Progenitor cell of endocrine pancreas (in vitro differentiated cells): ENCODE measurements at places on chromosomes 3 and 15.

GRCh38 chr3:171219258-171219657, 192.7 kb upstream of the SLC2A2 start:
- no peak for DNase-seq

- no peak for DNase-seq
Measured at GRCh38 chr15:81146006-81146405, 11.9 kb downstream of the CFAP161 start.

DNA sequence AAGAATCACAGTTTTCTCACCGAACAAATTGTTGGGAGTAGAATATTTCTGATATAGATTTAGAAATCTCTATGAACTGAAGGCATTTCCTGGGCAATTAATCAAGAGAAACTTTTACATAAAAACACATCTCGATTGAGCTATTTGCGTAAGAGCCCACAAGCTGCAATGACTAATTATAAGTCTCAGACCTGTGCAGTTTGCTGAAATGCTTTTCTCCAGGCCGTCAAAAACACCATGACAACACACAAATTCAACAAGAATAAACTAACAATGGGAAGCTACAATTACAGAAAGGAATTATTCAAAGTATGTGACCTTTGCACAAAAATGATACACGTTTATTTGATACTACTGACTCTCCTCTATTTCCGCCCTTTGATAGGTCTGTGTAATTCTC, 481.2 kb upstream of the WNT5A start:
- DNase-seq, result no peak

DNA sequence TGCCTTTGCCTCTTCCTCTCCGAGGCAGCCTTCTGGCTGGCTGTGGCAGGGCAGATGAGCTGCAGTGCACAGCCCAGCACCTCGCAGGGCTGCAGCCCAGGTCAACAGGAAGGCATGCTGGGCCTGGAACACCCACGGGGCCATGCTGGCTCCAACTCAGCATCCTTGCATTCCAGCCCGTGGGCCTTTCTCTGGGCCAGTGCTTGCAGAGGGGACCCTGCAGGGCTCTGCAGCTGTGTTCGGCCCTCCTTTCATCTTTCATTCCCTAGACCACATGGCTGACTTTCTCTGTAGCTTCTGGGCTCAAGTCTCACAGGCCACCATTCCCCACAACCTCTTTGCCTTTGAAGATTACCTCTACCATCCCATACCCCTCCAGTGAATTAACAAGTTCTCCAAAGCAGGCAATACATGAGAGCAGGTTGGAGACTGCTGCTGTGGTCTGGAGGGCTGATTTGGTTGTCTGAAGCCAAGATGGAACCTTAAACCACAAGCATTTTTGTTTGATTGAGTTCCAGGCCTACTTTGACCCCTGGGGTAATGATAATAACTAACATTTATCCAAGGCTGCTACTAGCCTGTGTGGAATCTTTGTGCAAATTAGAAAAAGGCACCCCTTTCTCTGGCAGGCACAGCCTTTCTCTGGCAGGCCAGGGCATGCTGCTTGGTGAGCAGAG, 5.9 kb downstream of the FAM131A start:
- DNase-seq, result no peak

DNA sequence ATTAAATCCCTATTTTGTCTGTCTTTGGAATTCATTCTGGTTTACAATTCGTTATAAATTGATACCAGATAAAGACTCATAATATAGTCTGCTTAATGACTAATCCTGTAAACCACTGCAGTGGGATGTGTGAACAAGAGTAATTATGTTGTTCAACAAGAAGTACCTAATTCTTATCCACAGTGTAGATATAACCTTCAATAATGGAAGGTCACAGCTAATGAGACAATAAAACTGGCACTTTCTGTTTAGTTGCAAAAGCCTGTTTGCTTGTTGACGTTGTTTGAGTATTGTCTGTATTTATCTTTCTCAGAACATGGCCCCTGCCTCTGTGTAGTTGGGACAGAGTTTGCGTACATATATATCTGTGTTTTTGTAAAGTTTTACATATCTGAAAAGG, 26.7 kb downstream of the PIAS1 start:
- no peak for DNase-seq

DNA sequence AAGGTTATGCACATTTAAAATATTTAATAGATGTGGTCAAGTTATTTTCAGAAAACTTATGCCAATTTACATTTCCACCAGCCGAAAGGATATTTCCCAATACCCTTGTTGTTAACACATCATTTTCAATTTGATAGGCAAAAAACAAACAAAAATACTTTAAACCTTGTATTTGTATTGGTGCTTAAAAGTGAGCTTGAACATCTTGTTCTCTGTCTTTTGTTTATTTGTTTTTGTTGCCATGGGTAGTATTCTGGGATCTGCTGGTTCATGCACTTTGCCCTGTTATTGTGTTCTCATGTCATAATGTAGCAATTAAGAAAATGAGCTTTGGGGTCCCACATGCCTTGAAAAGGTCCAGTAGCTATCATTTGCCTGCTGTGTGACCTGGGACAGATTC, 191.4 kb downstream of the LRTM1 start:
- no peak for DNase-seq

DNA sequence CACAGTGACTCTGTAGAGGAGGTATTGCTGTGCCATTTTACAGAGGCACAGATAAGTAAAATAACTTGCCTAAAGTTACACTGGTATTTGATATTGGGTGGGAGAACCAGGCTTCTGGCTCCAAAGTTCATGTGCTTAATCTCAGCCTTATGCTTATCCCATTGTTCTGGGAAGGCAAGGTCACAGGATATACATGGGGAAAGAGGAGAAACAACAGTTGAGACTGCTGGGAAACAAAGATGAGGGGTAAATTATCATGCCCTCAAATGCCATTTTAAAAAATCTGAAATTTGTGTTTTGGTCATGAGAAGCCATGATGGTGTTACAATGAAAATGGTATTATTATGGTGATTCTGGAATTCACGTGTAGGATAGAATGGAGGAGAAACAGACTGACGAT, 54.4 kb downstream of the EOMES start:
- no peak for DNase-seq

GRCh38 chr3:184325715-184326369, 11.4 kb downstream of the EIF4G1 start:
- DNase-seq, result no peak

GRCh38 chr3:101828691-101829436, 20.4 kb upstream of the NFKBIZ start:
- DNase-seq, result no peak

GRCh38 chr3:79211586-79212359, 556.0 kb downstream of the ROBO1 start:
- no peak for DNase-seq

DNA sequence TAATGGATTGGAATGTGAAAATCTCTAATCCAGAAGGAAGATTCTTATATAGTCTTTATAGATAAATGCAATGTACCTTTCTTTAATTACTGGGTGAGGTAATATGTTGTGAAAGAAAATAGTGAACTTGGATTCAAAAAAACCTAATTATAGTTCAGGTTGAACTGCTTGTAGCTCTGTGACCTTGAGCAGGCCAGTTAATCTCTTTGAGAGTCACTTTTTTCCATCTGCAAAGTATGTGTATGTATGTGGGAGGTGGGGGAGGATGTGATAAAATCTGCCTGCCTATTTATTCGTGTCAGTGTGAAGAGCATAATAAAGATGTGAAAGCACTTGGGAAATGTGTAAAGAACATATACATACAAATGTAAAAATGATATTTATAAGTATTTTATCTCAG, 34.4 kb downstream of the GLCE start:
- no peak for DNase-seq

DNA sequence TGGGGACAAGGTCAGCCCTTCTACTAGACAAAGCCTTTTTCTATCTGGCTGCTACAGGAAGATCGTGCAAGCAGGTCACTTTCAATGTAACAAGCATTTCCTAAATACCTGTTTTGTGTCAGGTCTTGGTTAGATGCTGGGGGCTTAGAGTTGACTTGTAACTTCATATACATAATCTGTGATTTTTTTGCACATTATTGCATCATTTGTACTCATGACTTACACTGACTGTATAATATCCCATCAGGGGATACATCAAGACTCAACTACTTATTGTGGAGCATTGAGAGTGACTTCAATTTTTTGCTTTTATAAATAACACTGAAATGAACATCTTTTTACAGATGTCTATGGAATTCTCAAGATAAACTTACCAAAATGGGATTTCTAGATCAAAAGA, 68.9 kb downstream of the ABTB1 start:
- no peak for DNase-seq

DNA sequence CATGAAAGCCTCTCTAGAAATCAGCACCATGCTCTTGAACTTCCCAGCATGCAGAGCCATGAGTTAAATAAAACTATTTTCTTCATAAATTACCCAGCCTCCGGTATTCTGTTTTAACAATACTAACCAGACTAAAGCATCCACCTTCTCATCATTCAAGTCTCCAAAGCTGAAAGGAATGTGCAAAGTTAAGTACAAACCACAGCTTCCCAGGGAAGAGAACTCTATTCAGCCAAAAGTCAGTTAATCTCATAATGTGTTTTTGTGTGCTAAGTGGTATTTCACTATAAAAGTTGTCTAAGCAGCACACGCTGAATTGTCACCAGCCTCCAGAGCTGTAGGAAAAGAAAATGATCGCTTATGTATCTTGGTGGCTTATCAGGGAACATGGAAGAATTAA, 135.5 kb upstream of the KCNH8 start:
- no peak for DNase-seq

- DNase-seq, result no peak
Measured at GRCh38 chr3:127234778-127235177, 41.8 kb downstream of the PRR23E start.

- peak; percentile 64 for DNase-seq
Measured at GRCh38 chr15:63041974-63042876, at the start of gene TPM1. TPM1 (plus strand) TSS chr15:63042747; CDS start chr15:63042830, 83 bp downstream.

DNA sequence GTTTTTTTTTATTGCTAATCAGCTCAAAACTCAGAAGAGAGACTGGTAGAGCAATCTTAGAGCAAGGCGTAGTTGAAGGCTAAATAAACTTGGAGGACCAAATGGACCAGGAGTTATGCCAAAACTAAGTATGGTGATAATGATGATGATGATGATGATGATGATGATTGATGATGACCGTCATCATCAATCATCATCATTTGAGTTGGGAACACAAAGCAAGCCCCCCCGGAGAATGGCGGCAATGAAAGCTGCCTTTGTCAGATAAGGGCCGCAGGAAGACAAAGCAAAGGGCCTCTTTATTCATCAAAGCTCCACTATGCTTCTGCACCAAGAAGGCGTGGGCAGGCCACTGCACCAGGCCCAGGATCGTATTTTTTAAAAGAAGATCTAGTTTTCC, 82.1 kb upstream of the RAD18 start:
- no peak for DNase-seq

DNA sequence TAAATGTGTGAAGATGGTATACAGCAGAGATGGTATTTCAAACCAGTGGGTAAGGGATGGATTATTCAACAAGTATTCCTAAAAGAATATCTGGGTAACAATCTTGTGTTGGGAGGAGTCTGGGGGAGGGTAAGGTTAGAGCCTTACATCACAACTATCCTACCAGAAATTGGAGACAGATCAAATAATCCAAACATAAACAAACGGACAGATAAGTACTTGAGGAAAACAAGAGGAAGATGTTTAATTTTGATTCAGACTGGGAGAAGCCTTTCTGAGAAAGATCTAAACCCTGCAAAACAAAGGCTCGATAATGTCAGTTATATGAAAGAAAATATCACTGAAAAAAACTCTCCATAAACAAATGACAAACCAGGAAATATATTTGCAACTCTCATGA, 77.9 kb downstream of the SLC9A9 start:
- no peak for DNase-seq

DNA sequence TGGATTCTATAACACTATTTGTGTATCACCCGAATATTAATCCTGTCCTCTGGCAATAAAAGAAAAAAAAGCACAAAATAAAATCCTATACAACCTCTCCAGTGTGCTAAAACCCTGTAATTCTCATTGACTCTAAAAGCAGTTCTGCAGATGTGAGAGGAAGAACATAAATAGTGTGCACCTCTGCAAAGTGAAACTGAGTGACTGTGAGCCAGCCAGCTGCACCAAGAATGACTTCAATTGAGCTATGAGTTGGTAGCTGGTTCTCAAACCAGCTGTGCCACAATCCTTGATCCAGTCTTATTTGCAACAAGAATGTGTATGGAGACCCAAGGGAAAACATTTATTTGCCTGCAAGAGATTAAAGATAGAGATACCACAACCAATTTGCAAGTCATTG, 31.2 kb upstream of the COL8A1 start:
- DNase-seq, result no peak

DNA sequence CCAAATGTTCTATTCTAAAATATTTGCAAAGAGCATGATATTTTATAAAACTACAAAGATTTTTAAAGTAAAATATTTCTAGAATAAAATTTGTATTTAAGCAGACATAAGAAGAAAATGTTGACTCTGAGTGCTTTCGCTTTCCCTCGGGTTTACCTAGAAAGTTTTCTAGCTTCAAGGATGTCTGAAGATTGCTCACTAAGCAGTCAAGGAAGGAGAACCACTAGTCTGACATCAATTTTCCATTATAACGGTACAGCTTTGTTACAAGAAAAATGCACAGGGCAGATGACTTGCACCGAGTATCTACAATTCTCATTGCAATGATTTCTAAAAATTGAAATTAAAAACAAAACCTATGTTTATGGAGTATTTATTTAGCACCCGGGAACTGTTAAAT, 14.2 kb downstream of the GPR15 start:
- DNase-seq, result no peak

DNA sequence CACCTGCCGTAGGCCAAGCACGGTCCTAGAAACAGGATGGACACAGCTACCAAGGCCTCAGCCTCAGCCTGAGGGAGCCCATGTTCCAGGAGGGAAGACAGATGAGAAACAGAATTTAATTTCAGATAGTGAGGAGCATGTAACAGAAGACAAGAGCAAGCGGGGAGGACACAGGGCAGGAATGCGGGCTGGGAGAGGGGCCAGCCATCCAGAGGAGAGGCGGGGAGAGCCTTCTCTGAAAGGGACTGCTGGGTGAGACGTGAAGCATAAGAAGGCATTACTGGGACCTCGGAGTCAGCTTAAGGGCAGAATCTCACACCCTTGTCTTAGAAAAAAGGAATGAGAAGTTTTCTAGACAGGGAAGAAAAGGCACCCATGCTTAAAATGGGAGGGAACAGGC, 271.7 kb upstream of the NSMCE3 start:
- DNase-seq, result no peak
